ENCODE measurements at places on chromosomes 13 and 19.
A peak's percentile ranks its signal among the peaks of the same experiment; 100 is the strongest.

DNA sequence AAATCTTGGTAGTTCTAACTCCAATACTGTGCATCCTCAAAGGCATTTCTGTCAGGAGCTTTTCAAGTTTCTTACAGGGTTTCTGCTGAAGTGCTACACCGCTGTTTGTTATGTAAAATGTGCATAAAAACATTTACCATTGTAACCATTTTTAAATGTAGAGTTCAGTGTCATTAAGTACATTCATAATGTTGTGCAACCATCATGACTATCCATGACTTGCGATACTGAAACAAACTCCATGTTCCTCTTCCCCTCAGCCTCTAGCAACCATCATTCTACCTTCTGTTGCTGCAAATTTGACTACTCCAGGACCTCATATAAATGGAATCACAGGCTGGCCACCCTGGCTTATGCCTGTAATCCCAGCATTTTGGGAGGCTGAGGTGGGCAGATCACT lies 14.4 kb upstream of the SLC25A42 start:
- peaks cover 58% of the 10 kb centered on the region for H3K36me3 ChIP-seq
- H3K4me3 ChIP-seq = no peak overlapping the region
- no peak overlapping the region for H3K27ac ChIP-seq
- H3K27me3 ChIP-seq = no peaks in the 10 kb centered on the region
- H3K4me1 ChIP-seq = peaks cover 10% of the 10 kb centered on the region

- no peaks in the 10 kb centered on the region for H3K4me1 ChIP-seq
- H3K4me3 ChIP-seq = no peak overlapping the region
- no peak overlapping the region for H3K27ac ChIP-seq
- no peak for DNase-seq
Measured at GRCh38 chr19:28294395-28294794, 918.6 kb downstream of the UQCRFS1 start.

DNA sequence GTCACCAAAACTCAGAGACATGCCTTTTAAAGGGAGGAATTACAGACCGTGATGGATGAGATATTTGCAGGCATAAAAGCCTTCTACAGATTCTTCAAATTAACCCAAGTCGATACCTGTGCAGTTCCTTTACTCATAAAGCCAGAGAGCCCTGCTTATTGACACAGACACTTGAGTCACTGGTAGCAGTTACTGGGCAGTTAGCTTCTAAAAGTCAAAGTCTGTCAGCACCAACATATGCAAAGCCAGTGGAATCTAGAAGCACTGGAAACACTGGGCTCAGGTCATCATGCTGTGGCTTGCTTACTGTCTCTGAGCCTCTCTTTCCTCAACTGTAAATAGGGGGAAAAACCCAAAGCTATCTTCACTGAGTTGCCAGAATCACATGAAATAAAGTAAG lies 25.7 kb upstream of the LRCH1 start:
- H3K36me3 ChIP-seq = no peaks in the 10 kb centered on the region
- no peaks in the 10 kb centered on the region for H3K27me3 ChIP-seq
- no peak overlapping the region for H3K27ac ChIP-seq
- DNase-seq = no peak

GRCh38 chr13:28426381-28426780 lies 68.5 kb downstream of the FLT1 start:
- H3K27ac ChIP-seq = no peak overlapping the region
- no peak for DNase-seq
- H3K36me3 ChIP-seq = no peaks in the 10 kb centered on the region

- no peak for DNase-seq
- no peaks in the 10 kb centered on the region for H3K4me1 ChIP-seq
- H3K27ac ChIP-seq = no peak overlapping the region
Measured at GRCh38 chr19:30968210-30968609, 381.0 kb downstream of the TSHZ3 start.

DNA sequence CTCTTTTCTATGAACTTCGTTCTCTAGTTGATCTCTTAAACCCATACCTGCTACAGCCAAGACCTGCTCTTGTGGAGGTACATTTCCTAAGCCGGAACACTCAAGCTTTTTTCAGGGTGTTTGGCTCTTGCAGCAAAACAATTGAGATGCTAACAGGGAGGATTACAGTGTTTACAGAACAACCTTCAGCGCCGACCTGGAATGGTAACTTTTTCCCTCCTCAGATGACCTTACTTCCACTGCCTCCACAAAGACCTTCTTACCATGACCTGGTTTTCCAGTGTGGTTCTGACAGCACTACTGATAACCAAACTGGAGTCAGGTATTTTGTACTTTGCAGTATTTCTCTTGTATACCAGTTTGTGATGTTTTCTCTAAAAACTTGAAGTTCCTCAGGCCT lies 506 bp downstream of the KCNRG start:
- DNase-seq = no peak
- no peak overlapping the region for H3K27ac ChIP-seq
- H3K36me3 ChIP-seq = peaks cover 51% of the 10 kb centered on the region
- H3K27me3 ChIP-seq = no peaks in the 10 kb centered on the region
- H3K4me1 ChIP-seq = no peaks in the 10 kb centered on the region

DNA sequence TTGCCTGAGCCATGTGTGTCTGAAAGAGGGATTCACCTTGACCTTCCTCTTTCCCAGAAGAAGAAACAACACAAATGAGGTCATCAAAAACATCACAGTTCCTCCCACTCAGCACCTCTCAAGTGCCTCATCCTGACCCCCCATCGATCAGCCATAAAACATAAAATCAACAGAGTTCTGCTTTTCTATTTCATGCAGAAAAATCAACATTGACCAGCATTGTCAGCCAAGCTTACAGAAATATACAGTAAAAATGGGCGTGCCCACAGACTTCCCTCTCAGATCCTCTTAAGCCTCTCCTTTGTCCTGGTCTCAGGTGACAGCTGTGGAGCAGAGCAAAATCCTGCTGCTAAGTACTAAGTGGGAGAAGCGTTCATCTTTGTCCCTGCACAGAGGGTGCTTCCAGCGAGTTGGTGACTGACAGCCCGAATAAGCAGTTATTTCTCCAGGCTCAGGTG lies 213.3 kb downstream of the OLFM4 start:
- H3K27ac ChIP-seq = no peak overlapping the region
- no peak overlapping the region for H3K4me3 ChIP-seq
- no peaks in the 10 kb centered on the region for H3K36me3 ChIP-seq
- no peaks in the 10 kb centered on the region for H3K27me3 ChIP-seq

DNA sequence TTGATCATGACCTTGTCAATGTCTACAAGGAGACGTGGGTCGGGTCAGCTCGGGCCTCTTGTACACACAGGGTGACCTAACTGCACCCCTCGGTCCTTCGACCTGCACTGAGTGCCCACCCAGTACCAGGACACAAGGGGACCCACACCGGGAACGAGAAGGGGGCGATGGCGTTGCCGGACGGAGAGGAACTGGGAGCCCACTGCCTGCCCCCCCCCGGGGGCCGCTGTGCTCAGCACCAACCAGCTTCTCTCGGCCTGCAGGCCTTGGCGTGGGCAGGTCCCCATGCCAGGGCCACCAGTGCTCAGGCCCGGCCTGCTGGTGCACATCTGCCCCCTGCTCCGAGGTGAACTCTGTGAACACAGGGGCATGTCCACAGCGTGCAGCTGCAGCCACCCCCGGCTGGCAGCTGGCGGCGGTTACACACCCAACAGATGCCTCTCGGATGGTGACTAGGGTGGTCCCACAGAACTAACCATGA lies 14.1 kb downstream of the CFD start:
- DNase-seq = no peak
- H3K36me3 ChIP-seq = peaks cover 86% of the 10 kb centered on the region
- H3K4me1 ChIP-seq = peaks cover 6% of the 10 kb centered on the region

GRCh38 chr13:98214707-98215106 lies 37.6 kb upstream of the RNF113B start:
- no peak for DNase-seq
- H3K27me3 ChIP-seq = no peaks in the 10 kb centered on the region
- no peak overlapping the region for H3K27ac ChIP-seq
- H3K36me3 ChIP-seq = peaks cover 15% of the 10 kb centered on the region
- no peaks in the 10 kb centered on the region for H3K4me1 ChIP-seq
- no peak overlapping the region for H3K4me3 ChIP-seq

DNA sequence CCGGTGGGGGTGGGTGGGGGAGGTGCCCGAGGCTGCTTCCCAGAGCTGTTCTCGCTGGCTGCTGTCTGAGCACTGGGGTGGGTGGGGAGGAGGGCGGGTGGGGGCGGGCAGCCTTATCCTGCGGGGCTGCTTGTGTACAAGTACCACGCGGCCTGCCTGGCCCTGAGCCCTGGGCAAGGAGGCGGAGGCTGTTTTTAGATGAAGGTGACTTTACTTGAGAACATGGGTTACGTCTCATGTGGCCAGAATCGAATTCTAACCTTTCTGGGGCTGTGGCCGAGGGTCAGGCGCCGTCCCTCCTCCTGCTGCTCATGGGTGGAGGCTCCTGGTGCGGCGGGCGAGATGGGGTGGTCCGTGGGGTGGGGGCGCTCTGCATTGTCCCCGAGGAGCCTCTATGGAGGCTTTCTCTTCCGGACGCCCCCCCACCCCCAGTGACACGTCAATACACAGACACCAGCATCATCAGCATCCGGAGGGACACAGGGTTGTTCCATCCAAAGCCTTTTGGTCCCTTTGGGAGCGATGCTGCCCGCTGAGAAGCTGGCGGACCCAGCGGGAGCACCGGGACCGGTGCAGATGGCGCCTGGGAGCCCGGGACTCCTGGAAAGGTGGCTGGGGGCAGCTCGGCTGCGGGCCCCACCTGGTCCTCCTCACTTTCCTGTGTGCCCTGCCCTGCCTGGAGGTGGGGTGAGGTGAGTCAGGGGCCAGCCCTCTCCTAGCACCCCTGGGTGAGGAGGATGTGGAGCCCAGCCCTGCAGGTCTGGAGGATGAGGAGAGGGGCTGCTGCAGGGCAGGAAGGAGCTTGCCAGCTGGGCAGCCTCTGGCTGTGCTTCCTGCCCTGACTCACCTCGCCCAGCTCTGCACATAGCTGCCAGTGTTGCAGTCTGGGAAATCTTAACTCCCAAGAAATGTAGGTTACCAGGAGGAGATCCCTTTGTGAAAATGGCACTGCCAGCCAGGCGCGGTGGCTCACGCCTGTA lies 3.4 kb downstream of the BSG start:
- H3K36me3 ChIP-seq = peaks cover 4% of the 10 kb centered on the region
- H3K27ac ChIP-seq = peak overlapping the region; percentile 46
- no peak for DNase-seq
- H3K27me3 ChIP-seq = no peaks in the 10 kb centered on the region
- H3K4me1 ChIP-seq = no peaks in the 10 kb centered on the region
- H3K4me3 ChIP-seq = no peak overlapping the region

DNA sequence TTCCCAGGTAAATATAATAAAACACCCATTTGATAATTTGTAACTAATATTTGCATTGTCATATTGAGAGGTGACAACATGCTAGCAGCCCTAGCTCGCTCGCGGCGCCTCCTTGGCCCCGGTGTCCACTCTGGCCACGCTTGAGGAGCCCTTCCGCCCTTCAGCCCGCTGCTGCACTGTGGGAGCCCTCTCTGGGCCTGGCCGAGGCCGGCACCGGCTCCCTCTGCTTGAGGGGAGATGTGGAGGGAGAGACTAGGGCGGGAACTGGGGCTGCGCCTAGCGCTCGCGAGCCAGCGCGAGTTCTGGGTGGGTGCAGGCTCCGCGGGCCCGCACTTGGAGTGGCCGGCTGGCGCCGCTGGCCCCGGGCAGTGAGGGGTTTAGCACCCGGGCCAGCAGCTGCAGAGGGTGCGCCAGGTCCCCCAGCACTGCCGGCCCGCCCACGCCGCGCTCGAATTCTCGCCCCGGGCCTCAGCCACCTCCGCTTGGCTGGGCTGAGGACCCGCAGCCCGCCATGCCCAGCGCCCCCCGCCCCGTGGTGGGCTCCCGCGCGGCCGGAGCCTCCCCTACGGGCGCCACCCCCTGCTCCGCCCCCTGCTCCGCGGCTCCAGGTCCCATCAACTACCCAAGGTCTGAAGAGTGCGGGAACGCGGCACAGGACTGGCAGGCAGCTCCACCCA lies 594.4 kb downstream of the SLITRK6 start:
- DNase-seq = no peak
- no peak overlapping the region for H3K4me3 ChIP-seq
- H3K27me3 ChIP-seq = no peaks in the 10 kb centered on the region
- no peaks in the 10 kb centered on the region for H3K4me1 ChIP-seq
- no peaks in the 10 kb centered on the region for H3K36me3 ChIP-seq

DNA sequence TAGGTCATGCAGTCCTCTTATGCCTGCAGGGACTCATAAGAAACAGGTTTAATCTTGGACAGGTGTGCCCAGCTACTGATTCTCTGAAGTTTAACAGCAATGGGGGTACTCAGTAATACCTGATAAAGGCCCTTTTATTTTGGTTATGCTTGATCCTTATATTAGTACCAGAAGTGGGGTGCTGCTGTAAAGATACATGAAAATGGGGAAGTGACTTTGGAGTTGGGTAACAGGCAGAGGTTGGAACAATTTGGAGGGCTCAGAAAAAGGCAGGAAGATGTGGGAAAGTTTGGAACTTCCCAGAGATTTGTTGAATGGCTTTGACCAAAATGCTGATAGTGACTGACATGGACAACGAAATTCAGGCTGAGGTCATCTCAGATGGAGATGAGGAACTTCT lies 14.6 kb upstream of the TMTC4 start:
- H3K27ac ChIP-seq = no peak overlapping the region
- H3K36me3 ChIP-seq = no peaks in the 10 kb centered on the region
- H3K27me3 ChIP-seq = no peaks in the 10 kb centered on the region
- H3K4me1 ChIP-seq = no peaks in the 10 kb centered on the region
- DNase-seq = no peak

GRCh38 chr19:2716722-2717637 lies 4.2 kb downstream of the DIRAS1 start:
- no peak overlapping the region for H3K27ac ChIP-seq
- no peaks in the 10 kb centered on the region for H3K4me1 ChIP-seq
- H3K27me3 ChIP-seq = peaks cover 36% of the 10 kb centered on the region
- H3K4me3 ChIP-seq = no peak overlapping the region
- no peak for DNase-seq
- H3K36me3 ChIP-seq = no peaks in the 10 kb centered on the region

GRCh38 chr13:78630511-78630910 lies 27.2 kb upstream of the POU4F1 start:
- H3K4me3 ChIP-seq = no peak overlapping the region
- H3K36me3 ChIP-seq = peaks cover 92% of the 10 kb centered on the region
- DNase-seq = no peak
- no peak overlapping the region for H3K27ac ChIP-seq
- no peaks in the 10 kb centered on the region for H3K4me1 ChIP-seq
- no peaks in the 10 kb centered on the region for H3K27me3 ChIP-seq

GRCh38 chr13:27644302-27644701 lies 22.6 kb downstream of the POLR1D start:
- H3K36me3 ChIP-seq = no peaks in the 10 kb centered on the region
- DNase-seq = no peak
- no peaks in the 10 kb centered on the region for H3K27me3 ChIP-seq
- H3K4me1 ChIP-seq = peaks cover 3% of the 10 kb centered on the region
- no peak overlapping the region for H3K4me3 ChIP-seq

- H3K4me3 ChIP-seq = no peak overlapping the region
- no peak overlapping the region for H3K27ac ChIP-seq
- H3K27me3 ChIP-seq = no peaks in the 10 kb centered on the region
- H3K4me1 ChIP-seq = no peaks in the 10 kb centered on the region
- H3K36me3 ChIP-seq = no peaks in the 10 kb centered on the region
Measured at GRCh38 chr13:106078191-106078590, 457.3 kb downstream of the EFNB2 start.
